HFFc6 (cell line): ENCODE measurements at places on chromosomes 4 and X. TPM values are rescaled to one million over a fixed set of nuclear protein-coding genes. Genes with fewer than 3 reads are reported as not detected.

DNA sequence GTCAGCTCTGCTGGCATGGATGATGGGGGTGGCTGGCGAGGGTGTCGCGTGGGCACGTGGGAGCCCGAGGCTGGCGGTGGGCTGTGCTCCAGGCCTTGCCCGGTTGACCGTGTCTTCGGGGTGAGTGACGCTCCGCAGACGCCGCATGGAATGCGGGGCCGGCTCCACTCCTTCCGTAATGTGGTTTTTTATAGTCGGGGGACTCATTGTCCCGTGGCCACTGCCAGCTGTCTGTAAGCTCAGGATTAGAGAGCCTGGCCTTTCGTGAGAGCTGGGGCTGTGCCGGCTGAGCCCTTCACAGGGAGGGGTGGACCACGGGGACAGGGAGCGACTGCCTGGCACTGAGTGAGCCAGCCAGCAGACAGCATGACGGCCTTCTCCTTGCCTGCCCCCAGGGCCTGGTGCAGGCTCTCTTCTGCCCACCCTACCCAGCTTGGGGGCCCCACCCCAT lies 20.4 kb downstream of the DOK7 start:
- peak; percentile 15 for DNase-seq

DNA sequence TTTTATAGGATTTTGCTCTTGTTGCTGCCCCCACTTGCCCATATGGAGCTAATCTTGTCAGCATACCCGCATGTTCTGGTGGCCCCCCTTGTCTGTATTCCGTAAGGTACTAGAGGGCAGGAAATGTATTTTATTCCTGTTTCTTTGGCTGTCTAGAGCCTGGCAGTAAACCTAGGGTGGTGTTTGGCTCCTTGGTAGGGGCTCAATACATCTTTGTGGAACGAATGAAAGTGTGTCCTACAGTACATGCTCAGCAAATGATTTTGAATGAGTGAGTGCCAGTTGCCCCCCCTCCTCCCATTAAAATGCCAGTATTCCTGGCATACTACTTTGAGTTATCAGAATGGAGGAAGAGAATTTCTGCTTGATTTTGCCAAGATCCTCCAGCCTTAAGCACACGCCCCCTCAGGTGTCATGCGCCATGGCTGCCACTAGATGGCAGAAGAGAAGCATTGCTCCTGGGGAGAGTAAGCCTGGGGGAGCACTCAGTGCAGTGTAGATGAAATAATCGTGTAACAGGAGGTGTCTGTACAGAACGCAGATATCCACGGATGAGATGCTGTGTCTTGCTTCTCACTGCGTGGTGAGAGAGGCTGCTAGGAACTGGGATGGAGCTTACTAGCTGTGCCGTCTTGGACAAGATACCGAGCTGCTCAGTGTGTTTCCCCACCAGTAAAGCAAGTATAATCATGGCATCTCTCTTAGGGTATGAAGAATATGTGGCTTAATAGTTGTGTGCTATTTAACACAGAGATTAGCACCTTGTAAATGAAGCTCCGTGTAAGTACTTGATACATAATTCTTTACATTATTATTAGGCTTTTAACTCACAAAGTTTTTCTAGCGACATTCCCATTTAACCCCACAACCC lies 17.2 kb upstream of the RNF212 start:
- peak; percentile 50 for DNase-seq

Gene TMPRSS11B
- total RNA-seq: not detected in 3 replicates

Gene RPL39
- total RNA-seq: 1,260 to 1,470 TPM (median 1,460 TPM) in 3 replicates

- peak; percentile 13 for DNase-seq
These were observed 164.4 kb downstream of the FBXO8 start for GRCh38 chr4:174119051-174119450.

- DNase-seq: no peak
These were observed 29.3 kb upstream of the CBR4 start for GRCh38 chr4:169039251-169039954.

DNA sequence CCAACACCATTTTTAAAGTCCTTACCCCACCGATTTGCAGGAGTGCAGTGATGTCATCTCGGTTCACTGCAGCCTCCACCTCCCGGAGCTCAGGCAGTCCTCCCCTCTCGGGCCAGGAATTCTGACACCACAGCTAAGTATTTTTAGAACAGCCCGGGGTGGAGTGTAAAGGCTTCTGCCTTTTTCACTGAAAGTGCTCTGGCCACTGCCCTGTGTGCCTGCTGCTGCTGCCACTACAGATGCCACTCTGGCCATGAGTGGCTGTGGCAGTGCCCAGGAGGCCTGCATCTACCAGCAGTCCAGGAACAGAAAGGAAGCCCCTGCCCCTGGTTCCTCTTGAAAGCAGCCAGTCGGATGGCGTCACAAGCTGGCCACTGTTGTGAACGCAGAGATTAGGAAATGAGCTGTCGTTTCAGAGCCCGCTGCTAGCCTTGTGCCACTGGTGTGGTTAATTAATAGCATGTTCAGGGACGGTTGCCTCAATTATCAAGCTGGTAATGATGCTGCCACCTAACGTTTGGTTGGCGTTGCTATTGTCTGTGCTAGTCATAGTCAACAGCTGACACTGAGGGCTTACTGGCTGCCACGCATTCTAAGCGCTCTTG lies 23.6 kb upstream of the TBC1D14 start:
- peak; percentile 63 for DNase-seq

DNA sequence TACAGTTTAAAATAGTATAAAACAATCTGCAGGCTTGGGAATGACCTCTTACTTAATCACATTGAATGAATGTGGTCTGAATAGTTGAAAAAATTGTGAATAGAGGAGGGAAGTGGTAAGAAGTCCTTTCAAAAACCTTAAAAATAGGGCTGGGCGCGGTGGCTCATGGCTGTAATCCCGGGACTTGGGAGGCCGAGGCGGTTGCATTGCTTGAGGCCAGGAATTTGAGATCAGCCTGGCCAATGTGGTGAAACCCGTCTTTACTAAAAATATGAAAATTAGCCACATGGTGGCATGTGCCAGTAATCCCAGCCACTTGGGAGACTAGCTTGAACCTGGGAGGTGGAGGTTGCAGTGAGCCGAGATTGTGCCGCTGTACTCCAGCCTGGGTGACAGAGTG lies 36.5 kb downstream of the HERC3 start:
- DNase-seq: no peak

DNA sequence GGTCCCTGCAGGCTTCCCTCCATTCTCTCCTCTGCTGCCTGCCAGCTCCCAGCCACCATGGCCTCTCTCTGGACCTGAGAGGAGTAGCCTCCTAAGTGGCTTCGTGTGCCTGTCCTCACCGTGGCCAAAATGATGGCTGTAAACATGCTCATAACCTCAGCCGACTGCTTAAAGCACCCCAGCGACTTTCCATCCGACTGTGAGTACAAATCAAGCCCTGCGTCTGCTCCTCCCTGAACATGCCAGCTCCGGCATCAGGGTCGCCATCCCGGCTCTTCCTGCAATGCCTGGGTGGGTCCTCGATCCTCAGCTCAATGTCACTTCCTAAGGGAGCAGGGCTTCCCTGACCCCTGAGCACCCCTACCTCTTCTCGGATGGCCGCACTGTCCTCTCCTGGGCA lies 3.3 kb upstream of the SORCS2 start:
- DNase-seq: no peak

- no peak for DNase-seq
These were observed 97.7 kb downstream of the DGKK start for GRCh38 chrX:50372966-50373365.

GRCh38 chr4:138577145-138577544 lies 335.0 kb upstream of the SLC7A11 start:
- DNase-seq: no peak

- no peak for DNase-seq
These were observed 483.6 kb downstream of the SH2D1A start for GRCh38 chrX:124829930-124830329.

GRCh38 chr4:150875367-150875766 lies 139.7 kb downstream of the LRBA start:
- no peak for DNase-seq

DNA sequence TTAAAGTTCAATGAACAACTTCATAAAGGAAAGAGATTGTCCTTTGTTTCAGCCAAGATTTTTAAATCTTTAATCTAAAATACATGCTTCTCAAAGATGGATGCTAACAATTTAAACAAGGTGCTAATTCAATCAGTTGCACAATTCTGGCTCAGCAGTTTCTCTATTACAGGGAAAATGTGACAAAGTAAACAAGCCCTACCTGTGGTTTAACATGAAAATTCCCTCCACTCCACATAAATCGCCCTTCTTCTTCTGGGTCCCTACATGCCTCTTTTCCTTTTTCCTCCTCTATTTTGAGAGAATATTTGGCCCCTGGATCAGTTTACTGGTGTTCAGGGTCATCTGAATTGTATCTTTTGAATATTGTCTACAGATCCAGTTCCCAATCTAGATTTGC lies 80.6 kb downstream of the FRYL start:
- DNase-seq: peak; percentile 11

Gene SPARCL1
- not detected in 3 replicates for total RNA-seq

GRCh38 chr4:98639523-98639922 lies 18.9 kb downstream of the TSPAN5 start:
- no peak for DNase-seq

- no peak for DNase-seq
These were observed 113.4 kb downstream of the DRD5 start for GRCh38 chr4:9894644-9895332.

- DNase-seq: no peak
These were observed 84.9 kb downstream of the ARHGAP6 start for GRCh38 chrX:11580789-11581188.

Gene MAP3K15
- total RNA-seq: 0.23 and 0.26 TPM in 2 replicates

Gene CFP
- 0.07 to 0.21 TPM (median 0.11 TPM) in 3 replicates for total RNA-seq

Gene TMPRSS11F
- not detected in 3 replicates for total RNA-seq

- no peak for DNase-seq
These were observed 56.8 kb downstream of the CXCL13 start for GRCh38 chr4:77662396-77662795.

- DNase-seq: peak; percentile 11
These were observed 120.3 kb downstream of the EFHC2 start for GRCh38 chrX:44223150-44223549.

- DNase-seq: peak; percentile 47
These were observed 580.6 kb downstream of the INPP4B start for GRCh38 chr4:142265536-142265935.

Gene SPACA5
- total RNA-seq: not detected in 3 replicates

DNA sequence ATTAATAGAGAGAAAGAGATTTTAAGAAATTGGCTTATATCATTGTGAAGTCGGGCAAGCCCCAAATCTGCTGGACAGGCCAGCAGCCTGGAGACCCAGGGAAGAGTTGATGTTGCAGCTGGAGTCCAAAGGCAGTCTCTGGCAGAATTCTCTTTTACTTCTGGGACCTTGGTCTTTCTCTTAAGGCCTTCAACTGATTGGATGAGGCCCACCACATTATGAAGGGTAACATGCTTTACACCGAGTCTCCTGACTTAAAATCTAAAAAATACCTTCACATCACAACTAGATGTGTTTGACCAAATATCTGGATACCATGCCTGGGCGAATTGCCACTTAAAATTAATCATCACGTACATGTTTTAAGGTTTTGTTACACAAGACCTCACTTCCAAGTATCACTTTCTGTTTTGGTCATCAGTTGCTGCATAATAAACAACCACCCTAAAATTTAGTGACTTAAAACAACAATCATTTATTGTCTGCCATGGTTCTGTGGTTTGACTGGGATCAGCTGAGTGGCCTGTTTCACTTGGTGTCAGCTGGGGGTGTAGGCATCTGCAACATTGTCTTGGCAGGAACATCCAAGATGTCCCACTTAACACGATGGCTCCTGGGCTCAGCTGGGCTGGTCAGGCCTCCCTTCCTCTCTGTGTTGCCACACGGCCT lies 3.4 kb downstream of the CD38 start:
- DNase-seq: no peak

DNA sequence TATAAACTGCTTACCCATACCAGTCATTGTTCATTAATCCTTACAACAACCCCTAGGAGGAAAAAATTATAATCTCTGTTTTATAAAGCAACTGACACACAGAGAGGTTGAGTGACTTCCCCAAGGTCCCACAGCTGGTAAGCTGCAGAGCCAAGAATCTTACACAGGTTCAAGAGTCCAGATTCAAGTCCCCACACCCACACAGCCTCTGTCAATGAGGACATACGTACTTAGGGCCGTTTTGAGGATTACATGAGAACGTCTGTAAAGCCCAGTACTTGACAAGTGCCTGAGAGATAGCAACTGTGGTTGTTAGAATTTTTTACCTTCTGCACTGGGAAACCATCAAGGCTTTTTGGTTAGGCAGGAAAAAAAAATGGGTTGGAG lies 556 bp upstream of the SLC25A43 start:
- no peak for DNase-seq

- peak; percentile 9 for DNase-seq
These were observed 4.0 kb downstream of the NUDT10 start for GRCh38 chrX:51336584-51336983.

Gene UGT2A1
- not detected in 3 replicates for total RNA-seq

DNA sequence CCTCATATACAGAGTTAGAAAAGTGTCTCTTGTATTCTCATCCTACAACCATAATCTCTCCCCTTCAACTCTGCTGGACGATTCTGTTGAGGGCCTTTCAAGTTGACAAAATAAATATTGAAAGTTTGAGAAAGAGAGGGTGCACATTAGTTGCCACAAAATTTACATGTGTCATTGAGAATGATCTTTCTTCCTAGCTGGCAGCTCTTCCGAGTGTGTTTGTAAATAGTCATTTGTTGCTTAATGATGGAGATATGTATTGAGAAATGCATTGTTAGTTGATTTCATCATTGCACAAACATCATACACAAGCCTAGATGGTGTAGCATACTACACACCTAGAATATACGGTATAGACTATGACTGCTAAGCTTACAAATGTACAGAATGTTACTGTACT lies 632.8 kb upstream of the AMOT start:
- DNase-seq: no peak

- DNase-seq: no peak
These were observed 10.9 kb downstream of the FAM241A start for GRCh38 chr4:112156112-112156511.

- no peak for DNase-seq
These were observed 118.5 kb upstream of the VCX2 start for GRCh38 chrX:8289523-8289922.

DNA sequence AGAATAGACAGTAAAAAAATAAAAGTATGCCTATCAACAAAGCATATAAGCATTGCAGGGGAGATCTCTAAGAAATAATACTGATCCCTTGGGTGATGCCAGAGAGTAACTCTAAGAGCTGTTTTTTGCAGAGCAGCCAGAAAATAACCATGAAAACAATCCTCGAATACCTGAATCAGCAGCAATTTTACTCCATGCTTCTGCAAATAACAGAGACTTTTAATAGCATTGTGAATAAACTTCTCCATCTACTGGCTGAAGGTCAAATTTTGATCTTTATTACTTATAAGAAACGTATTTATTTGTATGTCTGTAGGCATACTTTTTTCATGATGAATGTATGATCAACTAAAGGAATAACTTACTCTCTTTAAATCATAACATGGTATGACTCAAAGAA lies 334.5 kb downstream of the GALNTL6 start:
- peak; percentile 48 for DNase-seq

- no peak for DNase-seq
These were observed 86.0 kb downstream of the RTL5 start for GRCh38 chrX:72045552-72046277.

GRCh38 chr4:112642526-112642925 lies 5.6 kb downstream of the LARP7 start:
- no peak for DNase-seq

Gene ZNF275
- total RNA-seq: 11.2 to 12.8 TPM (median 11.6 TPM) in 3 replicates
